Activated CD8-positive, alpha-beta T cell treated with anti-CD3 and anti-CD28 coated beads, Interleukin-2, amount 10 ng/mL, durations not matched to agents 7 days and 5 days (primary cell): ENCODE measurements at places on chromosomes 11 and 22. TPM values are rescaled to one million over a fixed set of nuclear protein-coding genes. Genes with fewer than 3 reads are reported as not detected.

MYOD1 gene
- not detected for total RNA-seq

MMP3 gene
- total RNA-seq = not detected

MAJIN gene
- not detected for total RNA-seq

SLC22A6 gene
- not detected for total RNA-seq

RAB3IL1 gene
- total RNA-seq = not detected

CTTN gene
- not detected for total RNA-seq
